SK-N-SH (cell line): ENCODE measurements at places on chromosomes 3 and 15.

DNA sequence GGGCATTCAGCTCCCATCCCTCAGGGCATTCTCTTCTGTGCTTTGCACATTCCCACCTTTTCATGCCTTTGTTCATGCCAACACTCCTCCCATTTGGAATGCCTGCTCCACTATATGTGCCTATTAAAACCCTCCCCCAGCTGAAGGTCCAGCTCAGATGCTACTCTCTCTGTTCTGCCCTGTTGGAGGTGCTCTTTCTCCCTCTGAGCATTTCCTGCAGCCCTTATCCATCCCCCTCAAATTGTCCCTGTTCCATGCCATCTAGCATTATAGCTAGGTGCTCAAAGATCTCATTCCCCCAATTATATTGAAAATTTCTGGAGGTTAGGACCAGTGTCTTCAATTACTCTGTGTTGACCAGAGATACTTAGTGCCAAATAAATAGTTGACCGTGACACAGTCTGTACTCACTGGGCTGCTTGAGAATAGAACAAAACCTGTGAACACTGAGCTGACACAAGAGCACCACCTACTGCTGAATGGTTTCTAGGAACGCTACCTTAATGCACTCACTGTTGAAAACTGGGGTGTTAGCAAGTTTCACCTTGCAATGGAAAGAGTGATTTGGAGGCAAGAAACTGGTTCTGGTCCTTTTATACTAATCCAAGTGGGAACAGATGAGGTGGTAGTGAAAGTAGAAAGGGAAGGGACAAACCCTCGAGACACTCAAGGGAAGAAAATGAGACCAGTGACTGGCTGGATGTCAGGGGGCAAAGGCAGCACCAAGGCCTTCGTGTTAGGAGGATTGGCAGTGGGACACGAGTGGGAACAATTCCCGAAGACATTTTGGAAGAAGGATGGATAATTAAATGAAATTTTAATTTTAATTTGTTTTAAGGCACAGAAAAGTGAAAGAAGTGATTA, 289.8 kb upstream of the ROPN1 start:
- peak; percentile 47 for DNase-seq

DNA sequence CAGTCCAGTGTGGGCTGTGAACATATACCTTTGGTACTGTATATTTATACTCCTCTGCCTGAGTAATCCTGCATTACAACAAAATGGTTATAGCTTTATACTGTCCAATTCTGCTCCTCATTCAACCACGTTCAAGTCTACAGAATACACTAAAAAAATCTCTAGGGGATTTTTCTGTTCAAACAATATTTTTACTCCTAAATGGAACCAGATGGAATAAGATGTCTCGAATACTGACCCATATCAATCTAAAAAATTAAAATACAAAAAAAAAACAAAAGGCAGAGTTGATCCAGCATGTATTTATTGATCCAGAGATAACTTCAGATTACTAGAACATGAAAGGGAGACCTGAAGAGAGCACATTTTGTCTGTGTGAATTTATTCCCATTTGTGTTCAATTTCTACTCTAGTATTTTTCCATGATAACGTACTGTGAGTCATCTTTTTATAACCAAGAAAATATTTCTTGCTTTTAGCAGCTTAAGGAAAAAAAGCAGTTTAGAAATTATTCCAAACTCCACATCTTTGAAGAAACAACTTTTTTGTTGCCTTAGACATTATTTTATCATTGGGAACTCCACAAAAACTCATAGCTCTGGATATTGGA, 910.7 kb downstream of the TBL1XR1 start:
- no peak for DNase-seq

- peak; percentile 69 for DNase-seq
These were observed 44.5 kb downstream of the POC1A start for GRCh38 chr3:52109611-52110301.

DNA sequence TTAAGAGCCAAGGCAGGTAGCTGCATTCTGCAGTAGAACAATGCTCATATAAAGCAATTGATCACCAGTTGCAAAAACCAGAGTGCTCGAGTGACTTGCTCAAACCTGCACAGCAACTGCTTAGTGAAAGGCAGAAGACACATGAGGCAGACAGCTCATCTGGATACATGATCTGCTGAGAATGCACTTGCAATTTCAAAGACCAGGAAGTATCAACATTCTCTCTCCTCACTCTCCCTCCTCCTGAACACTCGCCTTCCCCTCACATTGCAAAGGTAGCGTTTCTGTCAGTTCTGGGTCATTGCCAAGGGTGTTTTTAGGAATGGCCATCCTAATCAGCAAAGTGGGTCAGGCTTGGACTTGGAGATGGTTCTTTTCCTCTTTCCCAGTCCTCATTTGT, 61.0 kb downstream of the BFSP2 start:
- no peak for DNase-seq

- DNase-seq: no peak
These were observed 23.9 kb upstream of the TM4SF1 start for GRCh38 chr3:149401212-149401925.

GRCh38 chr15:36529296-36530011, 50.0 kb upstream of the CDIN1 start:
- no peak for DNase-seq

DNA sequence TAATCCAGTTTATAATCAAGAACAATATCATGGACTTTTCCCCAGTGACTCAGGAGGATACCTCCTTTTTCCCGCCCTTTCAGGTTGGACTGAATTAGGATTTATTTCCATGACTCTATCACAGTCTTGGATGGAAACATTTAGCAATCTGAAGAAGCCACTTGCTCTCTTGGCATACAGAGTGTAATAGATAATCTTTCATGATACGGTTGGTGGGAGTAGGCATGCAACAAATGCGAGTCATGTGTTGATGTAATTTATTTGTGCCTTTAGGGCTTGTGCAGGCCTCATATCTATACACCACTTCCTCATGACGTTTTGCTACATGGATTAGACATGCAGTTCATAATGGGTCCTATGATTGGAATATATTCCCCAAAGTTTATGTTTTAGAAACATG, 54.2 kb upstream of the MCTP2 start:
- DNase-seq: peak; percentile 30

GRCh38 chr15:77021803-77022381, 27.0 kb downstream of the PSTPIP1 start:
- DNase-seq: no peak

DNA sequence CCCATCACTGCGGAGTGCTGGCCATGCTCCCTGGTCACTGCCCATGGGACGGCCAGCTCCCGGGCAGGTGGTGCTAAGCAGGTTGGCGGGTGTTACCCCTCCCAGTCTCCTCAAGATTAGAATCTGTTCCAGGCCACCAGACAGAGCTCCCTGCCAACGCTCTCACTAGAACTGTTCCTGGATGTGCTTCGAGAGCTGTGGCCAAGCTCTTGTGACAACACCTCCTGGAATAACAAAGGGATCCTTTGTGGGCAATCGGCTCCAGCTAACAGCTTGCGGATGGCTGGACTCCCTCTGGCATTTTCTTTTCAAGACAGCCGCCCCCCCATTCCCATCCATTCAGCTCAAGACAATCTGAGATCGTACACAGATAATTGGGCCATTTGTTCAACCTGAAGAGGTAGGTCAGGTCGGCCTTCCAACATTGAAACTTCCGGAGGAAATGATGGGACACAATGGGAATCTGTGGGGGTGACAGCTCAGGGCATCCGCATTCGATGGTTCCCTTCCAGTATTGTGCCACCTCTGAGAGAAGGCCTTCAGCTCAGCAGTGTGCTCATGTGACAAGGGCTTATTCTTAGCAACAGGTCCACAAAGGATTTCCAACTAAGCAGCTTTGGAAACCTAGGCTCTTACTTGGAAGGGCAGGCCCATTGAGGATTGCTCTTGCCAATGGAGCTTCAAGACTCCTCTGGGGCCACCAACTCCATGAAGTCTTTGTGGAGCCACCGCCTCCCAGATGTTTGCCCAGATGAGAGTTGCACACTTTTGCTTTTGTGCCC, 11.6 kb upstream of the EPHB3 start:
- DNase-seq: no peak

- no peak for DNase-seq
These were observed 37.7 kb downstream of the SLMAP start for GRCh38 chr3:57793737-57794187.

- no peak for DNase-seq
These were observed 237.8 kb upstream of the NR2E3 start for GRCh38 chr15:71572452-71573053.

DNA sequence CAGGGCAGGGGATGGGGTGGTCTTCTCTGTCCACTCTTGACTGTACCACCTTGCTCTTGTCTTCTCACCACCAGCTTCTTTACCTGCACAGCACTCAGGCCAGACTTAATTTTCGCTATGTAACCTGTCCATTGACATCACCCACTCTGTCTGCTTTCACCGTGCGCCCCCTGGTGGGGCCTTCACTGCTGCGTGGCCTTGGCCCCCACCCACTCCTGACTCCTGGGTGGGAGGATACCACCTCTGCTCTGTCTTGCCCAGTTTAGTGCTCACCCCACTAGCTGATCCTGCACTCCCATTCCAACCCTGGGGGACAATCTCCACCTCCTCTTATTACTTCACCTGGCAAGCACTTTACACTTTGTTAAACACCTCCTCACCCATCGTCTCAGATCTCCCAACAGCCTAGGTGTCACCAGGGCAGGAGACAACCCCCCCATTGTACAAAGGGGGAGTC, 17.7 kb downstream of the PTH1R start:
- peak; percentile 85 for DNase-seq

GRCh38 chr3:112333381-112334317, 693 bp downstream of the CD200 start:
- peak; percentile 55 for DNase-seq

GRCh38 chr3:151439652-151440125, 21.2 kb downstream of the IGSF10 start:
- DNase-seq: peak; percentile 50

GRCh38 chr15:66858423-66859207, 156.6 kb downstream of the SMAD6 start:
- DNase-seq: no peak

GRCh38 chr3:159128628-159129027, 326.8 kb downstream of the MFSD1 start:
- no peak for DNase-seq

DNA sequence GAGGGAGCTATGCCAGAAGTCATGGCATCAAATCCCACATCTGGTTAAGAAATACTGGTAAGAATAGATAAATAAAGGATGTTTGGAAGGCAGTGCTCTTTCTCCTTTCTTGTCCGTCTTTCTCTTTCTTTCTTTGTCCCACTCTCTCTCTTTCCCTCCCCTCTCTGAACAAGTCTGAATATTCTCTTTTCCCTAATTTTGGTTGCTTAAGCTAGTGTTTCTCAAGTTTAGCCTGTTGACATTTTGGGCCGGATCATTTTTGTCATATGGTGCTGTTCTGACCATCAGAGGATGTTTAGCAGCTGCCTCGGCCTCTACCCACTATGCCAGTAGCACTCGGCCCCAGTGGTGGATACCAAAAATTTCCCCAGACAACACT, 405.3 kb upstream of the C2CD4B start:
- no peak for DNase-seq

DNA sequence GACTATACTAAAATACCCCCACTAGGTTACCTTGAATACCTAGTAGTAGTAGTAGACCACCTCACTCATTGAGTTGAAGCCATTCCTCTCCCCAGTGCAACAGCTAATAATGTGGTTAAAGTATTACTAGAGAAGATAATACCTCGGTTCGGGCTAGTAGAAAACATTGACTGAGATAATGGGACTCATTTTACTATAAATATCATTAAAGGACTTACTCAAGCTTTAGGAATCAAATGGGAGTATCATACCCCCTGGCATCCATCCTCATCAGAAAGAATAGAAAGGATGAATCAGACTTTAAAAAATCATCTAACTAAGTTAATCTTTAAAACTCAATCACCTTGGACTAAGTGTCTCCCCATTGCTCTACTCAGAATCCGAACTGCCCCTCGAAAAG, 49.0 kb upstream of the CACNA2D3 start:
- no peak for DNase-seq

DNA sequence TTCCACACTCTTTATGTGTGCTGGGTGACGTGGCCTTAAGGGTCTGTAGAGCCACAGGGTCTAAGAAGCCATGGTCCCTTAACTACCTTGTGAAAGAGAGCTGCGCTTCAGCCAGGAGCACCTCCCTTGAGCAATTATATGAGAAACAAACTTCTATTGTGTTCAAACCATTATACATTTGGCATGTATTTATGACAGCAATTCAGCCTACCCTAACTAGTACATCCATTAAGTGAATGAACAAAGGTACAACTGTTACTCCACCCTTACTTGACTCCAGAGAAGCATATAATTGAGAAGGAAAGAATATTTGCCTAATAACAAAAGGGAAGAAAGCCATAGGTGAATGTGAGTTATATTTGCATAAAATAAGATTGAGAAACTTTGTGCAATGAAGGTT, 69.8 kb upstream of the BOC start:
- no peak for DNase-seq

GRCh38 chr15:37098468-37099318, 1.7 kb downstream of the MEIS2 start:
- DNase-seq: peak; percentile 53

- no peak for DNase-seq
These were observed 27.0 kb upstream of the CEMIP start for GRCh38 chr15:80752204-80752603.

DNA sequence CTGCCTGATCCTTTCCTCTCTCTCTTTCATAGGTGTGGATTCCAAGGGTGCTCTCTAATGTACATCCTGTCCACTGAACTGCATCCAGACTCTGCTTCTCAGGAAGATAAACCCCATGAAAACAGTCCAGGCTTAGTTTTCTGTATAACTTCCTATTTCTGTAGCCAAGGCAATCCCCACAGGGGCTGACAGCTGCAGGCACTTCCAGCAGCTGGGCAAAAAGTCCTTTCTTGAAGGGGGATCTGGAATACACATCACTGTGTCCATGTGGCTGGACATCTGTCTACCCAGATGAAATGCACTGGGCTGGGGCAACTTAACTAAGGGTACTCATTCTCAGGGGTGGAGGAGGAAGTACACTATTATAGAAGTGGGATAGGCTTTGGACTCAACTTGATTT, 72.2 kb downstream of the NR1D2 start:
- no peak for DNase-seq

- DNase-seq: no peak
These were observed 15.0 kb downstream of the GCSAM start for GRCh38 chr3:112117841-112118571.

DNA sequence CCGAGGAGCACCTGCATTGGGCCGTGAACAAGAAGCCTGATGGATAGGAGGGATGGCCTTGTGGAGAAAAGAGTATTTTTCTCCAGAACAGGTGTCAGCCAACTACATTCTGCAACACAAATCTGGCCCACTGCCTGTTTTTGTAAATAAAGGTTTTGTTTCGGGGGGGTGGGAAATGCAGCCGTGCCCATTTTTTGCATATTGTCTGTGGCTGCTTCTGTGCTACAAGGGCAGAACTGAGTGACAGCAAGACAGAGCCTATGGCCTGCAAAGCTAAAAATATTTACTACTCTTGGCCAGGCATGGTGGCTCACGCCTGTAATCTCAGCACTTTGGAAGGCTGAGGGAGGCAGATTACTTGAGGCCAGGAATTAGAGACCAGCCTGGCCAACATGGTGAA, 95.9 kb upstream of the AKAP13 start:
- DNase-seq: no peak

GRCh38 chr15:51497806-51498205, 124.8 kb downstream of the DMXL2 start:
- DNase-seq: no peak
